HFFc6 (cell line): ENCODE measurements at places on chromosomes 6 and 20. TPM values are rescaled to one million over a fixed set of nuclear protein-coding genes. Genes with fewer than 3 reads are reported as not detected.

SYNE1 gene
- 57.2 to 62.8 TPM (median 61.4 TPM) in 3 replicates for total RNA-seq

NEURL2 gene
- 1.9 to 2.6 TPM (median 2.3 TPM) in 3 replicates for total RNA-seq

LCA5 gene
- 2.9 to 3.2 TPM (median 3.0 TPM) in 3 replicates for total RNA-seq

TGM3 gene
- total RNA-seq: 0.15 TPM in 1 of 3 replicates, not detected in the others

HLA-DRA gene
- not detected in 3 replicates for total RNA-seq

GRCh38 chr6:136102991-136103688 lies 147.0 kb downstream of the MTFR2 start:
- no peak for DNase-seq

GRCh38 chr6:132932588-132932987 lies 118.2 kb downstream of the RPS12 start:
- no peak for DNase-seq

DNA sequence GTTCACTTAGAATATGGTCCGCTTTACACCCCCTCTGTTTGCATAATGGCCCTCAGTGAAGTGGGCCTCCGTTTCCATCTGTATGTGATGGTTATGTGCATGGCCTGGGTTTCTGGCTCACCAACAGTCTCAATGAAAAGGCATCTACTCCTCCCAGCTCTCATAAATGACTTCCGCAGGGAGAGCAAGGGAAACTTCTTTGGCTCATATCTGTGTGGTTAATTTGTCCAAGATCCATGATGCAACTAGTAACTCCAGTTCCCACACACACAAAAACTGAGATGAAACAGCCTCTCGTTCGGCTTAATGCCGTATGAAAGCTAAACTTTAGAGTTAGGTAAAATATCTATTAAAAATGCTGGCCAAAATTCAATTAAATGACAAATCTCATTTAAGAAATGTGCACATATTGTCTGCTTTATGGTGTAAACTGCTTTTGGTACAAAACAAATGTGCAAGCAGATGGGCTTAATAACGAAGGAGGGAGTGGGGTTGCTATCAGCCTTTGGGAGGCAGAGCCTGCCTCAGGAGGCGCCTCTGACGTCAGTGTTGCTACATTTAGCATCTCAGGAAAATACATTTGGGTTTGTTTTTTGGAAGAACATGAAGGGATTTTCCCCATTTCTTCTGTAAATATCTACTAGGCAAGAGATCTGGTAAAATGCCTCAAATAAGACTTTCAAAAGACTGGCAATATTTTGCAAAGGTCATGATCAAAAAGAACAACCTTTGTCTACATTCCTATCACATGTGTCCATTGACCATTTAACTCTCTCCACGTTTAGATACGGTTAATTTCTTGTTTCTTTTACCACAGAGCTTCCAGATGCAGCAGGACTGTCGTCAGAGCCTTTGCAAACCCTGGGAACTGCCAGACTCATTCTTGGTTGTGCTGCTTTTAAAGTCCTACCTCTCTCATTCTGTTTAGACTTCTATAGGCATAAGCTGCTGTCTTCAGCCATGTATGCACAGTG lies 96.8 kb downstream of the ARMC2 start:
- peak; percentile 90 for DNase-seq

GRCh38 chr20:9359561-9360308 lies 154.7 kb upstream of the LAMP5 start:
- DNase-seq: peak; percentile 42

GRCh38 chr6:163955756-163956155 lies 541.2 kb downstream of the QKI start:
- no peak for DNase-seq

DNA sequence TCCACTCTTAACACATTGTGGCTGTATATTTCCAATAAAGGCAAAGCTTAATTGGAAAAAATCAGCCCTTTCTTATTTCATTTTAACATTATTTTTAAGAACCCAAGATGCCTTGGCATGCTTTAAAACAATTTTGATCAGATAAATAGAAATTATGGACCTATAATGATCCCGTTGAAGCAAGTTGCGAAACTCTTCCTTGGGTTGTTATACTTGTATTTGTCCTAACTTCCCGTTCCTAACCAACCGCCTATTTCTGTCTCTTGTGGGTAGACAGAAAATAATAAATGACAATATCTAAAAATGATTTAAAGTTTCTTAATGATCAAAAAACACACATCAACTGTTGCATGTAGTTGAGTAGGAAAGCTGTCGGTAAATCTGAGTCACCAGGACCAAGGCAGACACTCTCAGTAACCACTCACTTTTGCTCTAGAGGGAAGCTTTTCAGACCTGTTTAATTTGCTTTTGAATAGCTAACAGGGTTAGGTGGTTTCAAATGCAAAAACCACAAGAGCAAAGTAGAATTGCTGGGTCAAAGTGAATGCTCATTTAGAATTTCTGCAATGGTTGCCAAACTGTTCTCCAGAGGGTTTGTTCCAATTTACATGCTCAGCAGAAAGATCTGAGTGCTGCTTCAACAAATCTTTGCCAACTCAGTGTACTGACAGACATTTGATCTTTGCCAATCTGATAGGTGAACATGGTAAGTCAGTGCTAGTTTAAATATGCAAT lies 34.2 kb upstream of the KCNK5 start:
- no peak for DNase-seq

- no peak for DNase-seq
Observed at GRCh38 chr6:30829033-30829432, 55.3 kb upstream of the DDR1 start.

DNA sequence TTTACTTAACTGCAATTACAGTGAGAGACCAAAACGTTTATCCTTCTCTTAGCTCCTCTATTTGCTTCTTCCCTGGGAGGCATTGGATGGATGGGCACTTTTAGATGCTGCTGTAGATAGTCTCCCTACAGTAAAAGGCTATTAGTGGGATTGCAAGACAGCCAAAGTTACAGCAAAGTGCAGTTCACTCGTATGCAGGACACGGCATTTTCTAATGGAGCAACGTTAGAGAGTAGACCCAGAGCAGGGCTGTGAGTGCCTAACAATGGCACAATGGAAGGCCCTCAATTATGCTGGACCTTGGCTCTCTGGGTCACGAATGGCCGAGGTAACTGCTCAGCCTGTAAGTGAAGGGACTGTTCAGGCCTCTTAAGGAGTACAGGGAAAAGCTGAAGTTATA lies 605.8 kb upstream of the NOX3 start:
- no peak for DNase-seq

GRCh38 chr6:117498159-117498558 lies 15.7 kb downstream of the DCBLD1 start:
- DNase-seq: peak; percentile 56

DNA sequence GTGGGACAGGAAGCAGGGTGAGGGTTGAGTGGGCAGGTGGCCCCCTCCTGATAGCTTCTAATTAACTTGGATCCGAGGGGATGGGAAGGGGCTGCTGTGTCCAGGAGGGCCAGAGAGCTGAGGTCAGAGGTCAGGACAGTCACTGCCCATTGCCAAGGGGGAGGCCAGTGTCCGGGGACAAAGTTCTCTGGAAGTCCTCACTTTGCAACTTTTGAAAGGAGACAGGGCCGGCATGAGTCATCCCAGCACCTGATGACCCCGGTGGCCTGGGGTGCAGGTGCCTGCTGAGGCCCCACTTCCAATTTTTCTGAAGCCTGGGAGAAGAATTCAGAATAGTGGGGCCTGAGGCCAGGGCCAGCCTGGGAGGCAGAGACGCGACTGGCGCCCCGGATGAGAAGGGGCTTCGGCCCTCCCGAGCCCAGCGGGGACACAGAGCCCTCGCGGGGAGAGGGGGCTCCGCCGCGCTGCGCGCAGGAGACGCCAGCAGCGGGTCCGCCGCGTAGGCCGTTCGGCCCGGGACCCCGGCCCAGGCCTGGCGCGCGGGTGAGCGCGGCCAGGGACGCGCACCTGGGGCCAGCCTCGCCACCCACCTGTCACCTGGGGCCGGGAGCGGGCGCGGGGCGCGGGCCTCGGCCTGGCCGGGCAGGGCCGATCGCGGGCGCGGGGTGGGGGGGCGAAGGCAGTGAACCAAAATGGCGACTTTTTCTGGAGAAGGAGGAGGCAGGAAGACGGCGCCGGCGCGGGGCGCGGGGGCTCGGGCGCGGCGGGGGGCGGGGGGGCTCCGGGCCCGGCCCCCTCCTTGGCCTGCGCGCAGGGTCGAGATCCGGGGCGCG lies 586 bp downstream of the ZNF512B start:
- no peak for DNase-seq
